NCI-H446 (cell line): ENCODE measurements at places on chromosomes 12 and 14.

- DNase-seq: no peak
These were observed 403 bp downstream of the ATN1 start for GRCh38 chr12:6928022-6928702.

GRCh38 chr14:33643426-33644181, 307.3 kb downstream of the EGLN3 start:
- no peak for DNase-seq

DNA sequence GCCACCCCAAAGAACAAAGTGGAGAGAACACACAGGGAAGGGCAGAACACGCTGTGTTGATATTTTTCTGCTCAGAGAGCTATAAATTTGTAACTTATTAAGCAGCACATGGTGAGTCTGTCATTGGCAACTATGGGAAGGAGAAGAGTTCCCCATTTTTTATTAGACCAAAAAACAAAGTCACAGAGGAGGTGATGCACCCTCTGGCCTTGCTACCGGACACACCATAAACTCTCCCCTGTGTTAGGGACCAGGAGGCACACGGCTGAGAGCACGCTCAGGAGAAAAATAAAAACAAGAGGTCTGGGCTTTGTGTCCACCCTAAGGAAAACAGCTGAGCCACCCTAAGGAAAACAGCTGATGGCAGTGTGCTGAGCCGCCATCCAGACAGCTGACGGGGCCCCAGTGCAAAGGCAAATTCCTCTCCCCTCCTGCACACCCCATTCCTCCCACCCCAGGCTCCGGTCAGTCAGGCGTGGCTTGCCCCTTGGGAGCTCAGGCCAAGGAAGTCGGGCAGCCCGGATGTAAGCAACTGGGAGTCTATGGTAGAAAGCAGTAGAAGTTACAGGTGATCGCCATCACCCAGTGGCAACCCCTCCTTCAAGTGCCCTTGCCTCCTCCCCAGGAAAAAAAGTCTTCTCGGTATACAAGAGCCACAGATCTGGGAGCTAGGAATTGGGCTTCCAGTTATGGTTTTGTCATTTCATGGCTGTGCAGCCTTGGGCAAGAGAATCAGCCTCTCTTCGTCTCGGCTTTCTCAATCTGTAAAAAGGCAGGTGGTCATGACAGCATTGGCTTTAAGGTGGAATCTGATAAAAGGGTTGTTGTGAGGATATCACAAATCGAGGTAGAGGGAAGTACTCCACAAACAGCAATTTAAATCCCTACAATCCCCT, 2.4 kb downstream of the PXN start:
- no peak for DNase-seq

- no peak for DNase-seq
These were observed 83.2 kb upstream of the DIO3 start for GRCh38 chr14:101478096-101478495.

- DNase-seq: no peak
These were observed 128.7 kb upstream of the PLEKHA5 start for GRCh38 chr12:19000836-19001235.

GRCh38 chr12:19885093-19885812, 446.0 kb downstream of the AEBP2 start:
- DNase-seq: no peak

GRCh38 chr14:97602438-97603117, 805.4 kb downstream of the VRK1 start:
- no peak for DNase-seq

DNA sequence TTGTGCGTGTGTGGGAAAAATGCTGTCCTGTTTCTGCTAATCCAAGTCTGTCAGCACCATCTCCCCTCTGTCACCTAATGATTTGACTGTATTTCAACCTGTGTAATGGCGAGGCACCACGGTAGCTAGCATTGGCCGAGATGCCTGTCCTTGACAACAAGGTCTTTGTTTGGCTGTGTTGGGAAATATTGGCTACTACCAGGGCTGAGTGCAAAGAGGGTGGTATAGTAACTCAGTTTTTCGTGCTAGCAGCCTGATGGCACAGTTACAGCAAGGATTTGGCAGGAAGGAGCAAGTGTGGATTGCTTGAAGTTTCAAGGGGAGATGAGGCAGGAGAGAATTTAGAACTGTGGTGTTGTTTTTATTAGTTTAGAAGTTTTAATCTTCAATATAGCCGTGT, 440.3 kb upstream of the RGS6 start:
- peak; percentile 72 for DNase-seq

- no peak for DNase-seq
These were observed 17.9 kb upstream of the RAB3IP start for GRCh38 chr12:69720750-69721149.

DNA sequence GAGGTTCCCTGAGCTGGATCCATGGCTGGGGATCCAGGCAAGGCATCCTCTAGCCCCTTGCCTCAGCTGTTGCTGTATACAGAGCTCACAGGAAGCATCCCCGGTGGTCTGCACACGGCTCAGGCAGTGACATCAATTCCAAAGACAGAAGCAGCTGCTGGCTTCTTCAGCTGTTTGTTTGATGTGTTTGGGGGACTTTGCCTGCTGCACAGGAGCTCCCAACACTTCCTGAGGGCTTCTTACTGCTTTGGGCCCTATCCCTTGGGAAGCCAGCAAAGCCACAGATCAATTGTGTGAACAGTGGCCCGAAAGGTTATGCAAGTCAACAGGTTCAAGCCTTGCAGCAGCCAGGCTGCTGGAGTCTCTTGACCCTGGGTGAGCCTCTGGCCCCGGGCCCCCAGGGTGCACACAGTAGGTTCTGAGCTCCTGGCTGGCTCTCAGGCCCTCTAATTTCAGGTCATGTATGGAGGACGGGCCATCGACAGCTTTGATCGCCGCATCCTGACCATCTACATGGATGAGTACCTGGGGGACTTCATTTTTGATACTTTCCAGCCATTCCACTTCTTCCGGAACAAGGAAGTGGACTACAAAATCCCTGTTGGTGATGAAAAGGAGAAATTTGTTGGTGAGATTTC, 42.6 kb downstream of the CCDC92 start:
- DNase-seq: no peak

DNA sequence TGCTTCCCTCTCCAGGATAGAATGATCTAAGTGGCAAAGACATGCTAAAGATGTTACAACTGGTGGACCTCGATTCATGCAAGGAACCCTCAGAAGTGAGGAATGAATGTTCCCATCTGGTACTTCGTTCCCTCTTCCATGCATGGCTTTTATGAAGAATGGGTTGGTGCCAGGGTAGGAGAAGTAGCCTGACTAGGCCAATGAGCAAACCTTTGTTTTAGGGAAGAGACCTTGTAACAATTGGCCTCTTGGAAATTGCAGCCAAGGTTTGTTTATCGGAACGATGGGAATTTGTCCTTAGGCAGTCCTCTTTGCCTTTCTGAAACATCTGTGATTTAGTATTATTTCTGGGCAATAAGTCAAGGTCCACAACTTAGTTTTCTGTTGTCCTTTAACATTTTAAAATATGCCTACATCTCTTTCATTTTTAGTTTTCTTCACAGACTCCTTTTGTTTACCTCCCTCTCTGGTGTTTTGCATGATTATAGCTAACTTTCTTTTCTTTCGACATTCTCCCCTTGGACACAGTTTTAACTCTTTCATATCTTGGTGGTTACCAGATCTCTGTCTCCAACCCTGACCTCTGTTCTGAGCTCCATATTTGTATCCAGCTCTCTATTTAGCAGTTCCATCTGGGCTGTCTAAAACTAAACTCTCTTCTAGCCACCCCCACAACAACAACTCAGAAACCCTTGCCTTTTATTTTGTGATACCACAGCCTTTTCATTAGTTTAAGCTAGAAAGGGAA, 70.0 kb downstream of the DIP2B start:
- no peak for DNase-seq

GRCh38 chr12:116067892-116068291, 209.6 kb downstream of the MED13L start:
- no peak for DNase-seq

- no peak for DNase-seq
These were observed 129.9 kb upstream of the FRMD6 start for GRCh38 chr14:51521764-51522163.
